ENCODE measurements at places on chromosomes 1 and 21.

- no peak for DNase-seq
These were observed 15.1 kb upstream of the CDC42BPA start for GRCh38 chr1:227333423-227333822.

DNA sequence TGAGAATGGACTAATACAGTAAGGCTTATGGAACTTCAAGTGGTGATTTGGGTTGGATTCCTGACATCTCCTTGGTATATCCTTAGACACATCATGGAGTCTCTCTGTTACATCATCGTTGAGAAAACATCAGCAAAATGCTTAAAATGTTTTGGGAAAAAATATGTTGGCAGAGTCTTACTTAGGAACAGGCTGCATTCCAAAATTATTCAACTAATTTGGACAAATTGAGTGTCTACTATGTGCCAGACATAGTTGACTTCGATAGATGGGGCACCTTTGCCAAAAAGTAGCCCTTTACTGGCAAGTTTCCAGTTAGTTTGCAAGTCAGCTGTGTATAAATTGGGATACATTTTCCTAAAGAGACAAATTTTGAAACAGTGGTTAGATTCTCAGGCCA lies 253.4 kb upstream of the ST6GALNAC5 start:
- no peak for DNase-seq

GRCh38 chr1:25821112-25821476 lies 1.3 kb downstream of the MTFR1L start:
- no peak for DNase-seq

GRCh38 chr1:186144505-186144904 lies 230.5 kb downstream of the TPR start:
- DNase-seq, result no peak

DNA sequence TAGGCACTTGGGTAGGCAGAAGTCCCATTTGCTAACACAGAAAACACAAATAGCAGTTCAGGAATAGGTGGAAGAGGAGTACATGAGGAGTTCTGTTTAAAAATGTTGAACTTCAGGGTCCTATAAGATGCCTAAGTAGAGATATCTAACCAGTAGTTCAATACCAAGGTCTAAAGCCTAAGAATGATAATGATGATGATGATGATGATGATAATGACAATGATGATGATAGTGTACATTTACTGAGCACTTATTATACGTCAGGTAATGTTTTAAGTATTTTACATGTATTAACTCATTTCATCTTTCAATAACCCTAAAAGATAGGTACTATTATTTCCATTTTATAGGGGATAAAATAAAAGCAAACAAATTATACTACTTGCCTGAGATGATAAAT lies 50.1 kb downstream of the GDAP2 start:
- DNase-seq, result no peak

DNA sequence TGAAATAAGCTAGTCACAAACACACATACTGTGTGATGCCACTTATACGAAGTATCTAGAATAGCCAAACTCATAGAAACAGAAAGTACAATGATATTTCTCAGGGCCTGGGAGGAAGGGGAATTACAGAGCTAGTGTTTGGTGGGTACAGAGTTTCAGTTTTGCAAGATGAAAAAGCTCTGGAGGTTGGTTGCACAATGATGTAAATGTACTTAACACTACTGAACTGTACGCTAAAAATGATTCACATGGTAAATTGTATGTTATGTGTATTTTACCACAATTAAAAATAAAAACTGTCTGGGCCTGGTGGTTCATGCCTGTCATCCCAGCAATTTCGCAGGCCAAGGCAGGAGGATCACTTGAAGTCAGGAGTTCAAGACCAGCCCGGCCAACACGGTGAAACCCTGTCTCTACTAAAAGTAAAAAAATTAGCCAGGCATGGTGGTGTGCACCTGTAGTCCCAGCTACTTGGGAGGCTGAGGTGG lies 15.3 kb upstream of the FHAD1 start:
- no peak for DNase-seq

- no peak for DNase-seq
These were observed 79.0 kb downstream of the EIF4G3 start for GRCh38 chr1:21097729-21098128.

DNA sequence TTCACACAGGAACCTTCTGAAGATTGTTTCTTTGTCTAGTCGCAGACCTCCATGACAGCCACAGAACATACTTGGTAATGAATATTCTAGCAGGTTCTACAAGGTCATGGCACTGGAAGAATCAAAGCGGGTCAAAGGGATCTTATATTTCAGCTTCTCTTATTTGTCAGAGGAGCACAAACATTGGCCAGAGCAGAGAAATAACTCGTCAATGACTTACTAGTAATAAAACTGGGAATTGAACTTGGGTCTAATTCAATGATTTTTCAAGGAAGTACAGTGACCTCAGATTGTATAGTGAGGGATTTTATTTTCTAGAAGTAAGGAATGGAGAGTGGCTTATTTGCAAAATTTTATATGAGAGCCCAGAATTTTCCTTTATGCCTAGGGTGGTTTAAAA lies 290.8 kb upstream of the PLXNA2 start:
- no peak for DNase-seq

- DNase-seq, result no peak
These were observed 18.8 kb upstream of the PWP2 start for GRCh38 chr21:44088401-44088780.

GRCh38 chr1:104780470-104781078 lies 1030.9 kb downstream of the AMY1C start:
- peak; percentile 17 for DNase-seq

- DNase-seq, result no peak
These were observed 37.8 kb upstream of the CD34 start for GRCh38 chr1:207948536-207949250.

DNA sequence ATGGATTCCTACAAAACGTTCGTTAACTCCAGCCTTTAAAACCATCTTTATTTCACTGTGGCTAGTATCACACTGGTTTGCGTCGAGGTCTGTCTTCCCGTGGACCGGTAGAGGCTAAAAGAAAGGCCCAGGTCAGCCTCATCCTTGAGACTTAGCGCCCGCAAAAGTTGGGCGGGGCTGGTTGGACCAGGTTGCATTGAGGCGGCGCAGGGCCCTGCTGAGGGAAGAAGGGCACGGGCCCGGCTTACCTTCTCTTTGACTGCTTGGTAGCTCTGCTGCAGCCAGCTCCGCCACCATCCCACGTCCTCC lies 455 bp downstream of the BSDC1 start:
- no peak for DNase-seq

- peak; percentile 18 for DNase-seq
These were observed 542 bp downstream of the EIF2B3 start for GRCh38 chr1:44985747-44986359.

DNA sequence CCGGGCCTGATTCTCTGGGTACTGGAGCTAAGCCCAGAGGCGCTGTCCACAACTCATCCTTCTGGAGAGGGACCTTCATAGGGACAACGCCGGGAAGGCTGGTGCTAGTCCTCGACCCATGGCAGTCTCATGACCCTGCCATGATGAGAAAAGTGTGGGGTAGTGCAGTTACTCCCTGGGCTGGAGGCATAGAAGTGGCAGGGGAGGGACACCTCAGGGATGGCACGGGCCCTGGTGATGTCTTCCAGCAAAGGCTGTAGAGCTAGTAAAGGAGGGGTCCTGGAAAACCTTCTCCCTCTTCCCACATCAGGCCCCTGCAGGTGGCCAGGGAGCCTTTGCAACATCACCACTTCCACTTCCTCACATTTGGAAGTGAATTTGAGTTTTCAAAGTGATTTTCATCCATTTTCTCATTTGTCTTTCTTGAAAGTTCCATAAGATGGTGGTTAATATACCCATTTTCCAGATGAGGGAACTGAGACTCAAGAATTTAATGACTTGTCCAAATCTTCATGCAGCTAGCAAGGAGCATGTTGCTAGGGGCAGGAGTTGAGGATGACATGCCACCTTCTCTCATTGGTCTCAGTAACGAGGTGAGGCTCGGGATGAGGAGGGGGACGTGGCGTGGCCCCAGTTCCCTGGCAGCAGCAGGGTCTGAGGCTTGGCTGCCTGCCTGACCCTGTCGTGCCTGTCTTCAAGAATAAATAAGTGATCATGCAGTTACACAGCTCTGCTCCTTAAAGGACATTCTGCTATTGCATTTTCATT lies 3.3 kb upstream of the GOLT1A start:
- no peak for DNase-seq

DNA sequence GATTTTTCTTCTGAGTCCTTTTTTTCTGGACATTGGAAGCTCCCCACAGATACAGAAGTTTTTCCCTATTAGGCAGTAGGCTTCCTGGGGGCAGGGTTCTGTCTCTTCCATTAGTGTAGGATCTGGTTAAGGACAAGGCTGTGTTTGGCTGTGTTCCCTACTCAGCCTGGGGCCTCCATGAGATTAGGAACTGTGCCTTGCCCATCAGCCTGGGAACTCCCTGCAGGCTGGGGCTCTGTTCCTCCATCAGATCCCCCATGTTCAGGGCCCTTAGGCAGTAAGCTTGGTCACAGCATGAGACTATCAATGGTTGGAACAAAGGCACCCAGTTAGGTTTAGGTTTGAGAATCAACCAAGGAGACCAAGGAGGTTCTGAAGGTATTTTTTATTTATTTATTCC lies 22.7 kb downstream of the NAV1 start:
- DNase-seq, result no peak

GRCh38 chr1:54017979-54018378 lies at the start of gene LDLRAD1:
Gene LDLRAD1 (minus strand): TSS chr1:54018186. CDS start chr1:54018112, 74 bp downstream.
- no peak for DNase-seq

DNA sequence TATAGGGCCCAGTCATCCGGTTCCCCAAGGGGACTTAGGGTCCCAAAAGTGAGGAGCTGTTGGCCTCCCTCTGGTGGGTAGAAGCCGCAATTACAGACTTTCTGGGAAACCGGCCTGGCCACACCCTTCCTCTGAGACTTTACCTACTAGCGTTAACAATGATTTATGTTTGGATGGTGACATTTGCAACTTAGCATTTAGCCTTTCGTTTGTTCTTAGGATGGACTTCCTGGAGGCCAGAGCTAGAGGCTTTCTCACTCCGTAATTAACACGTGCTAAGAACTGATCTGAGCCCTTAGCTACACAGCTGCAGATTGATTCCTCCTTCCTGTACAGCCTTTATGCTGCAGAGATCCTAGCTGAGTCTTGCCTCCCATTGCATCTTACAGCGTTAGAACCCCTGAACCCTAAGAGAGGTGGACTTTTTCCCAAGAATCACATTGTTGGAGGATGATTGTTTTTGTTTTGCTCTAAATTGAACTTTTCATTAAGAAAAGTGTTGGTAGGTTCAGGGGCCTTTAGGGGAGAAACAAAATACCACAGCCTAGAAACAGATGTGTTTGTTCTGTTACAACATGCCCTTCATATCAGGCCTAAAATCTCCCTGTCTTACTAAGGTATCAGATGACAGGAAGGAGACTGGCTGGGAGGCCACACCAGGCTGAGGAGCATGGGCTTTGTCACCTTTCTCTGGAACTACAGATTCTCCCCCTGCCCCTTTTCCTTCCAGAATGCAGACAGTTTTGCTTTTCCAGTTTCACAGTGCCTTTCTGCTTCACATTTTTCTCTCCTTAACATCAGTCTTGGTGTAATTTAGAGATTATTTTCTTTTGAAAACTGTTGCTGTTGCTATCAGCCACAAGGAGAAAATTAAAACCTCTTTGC lies 1.9 kb downstream of the S100A11 start:
- DNase-seq, result peak; percentile 57

- DNase-seq, result no peak
These were observed 119.6 kb downstream of the IER5 start for GRCh38 chr1:181208083-181208482.

DNA sequence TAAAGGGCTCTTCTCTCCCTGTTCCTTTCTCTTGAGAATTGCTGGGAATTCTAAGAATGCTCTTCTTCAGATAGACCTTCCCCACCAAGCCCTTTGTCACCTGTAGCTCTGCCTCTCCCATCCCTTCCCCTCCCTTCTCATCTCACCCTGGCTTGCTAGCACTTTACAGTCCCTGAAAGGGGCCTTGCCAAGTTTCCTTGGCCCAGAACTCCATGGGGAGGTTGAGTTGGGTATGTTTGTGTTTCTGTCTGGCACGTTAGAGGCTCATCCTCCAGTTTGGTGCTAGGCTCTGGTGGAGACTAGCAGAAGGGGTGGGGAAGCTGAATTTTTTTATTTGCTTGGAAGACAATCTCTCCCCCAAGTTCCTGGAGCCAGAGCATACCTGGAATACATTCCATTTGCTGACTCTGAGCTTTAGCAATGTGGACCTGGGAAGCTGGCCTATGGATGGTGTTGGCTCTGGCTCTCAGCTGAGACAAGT lies 4.9 kb downstream of the CGN start:
- DNase-seq, result no peak

- DNase-seq, result no peak
These were observed 38.2 kb upstream of the PIGC start for GRCh38 chr1:172482044-172482443.

DNA sequence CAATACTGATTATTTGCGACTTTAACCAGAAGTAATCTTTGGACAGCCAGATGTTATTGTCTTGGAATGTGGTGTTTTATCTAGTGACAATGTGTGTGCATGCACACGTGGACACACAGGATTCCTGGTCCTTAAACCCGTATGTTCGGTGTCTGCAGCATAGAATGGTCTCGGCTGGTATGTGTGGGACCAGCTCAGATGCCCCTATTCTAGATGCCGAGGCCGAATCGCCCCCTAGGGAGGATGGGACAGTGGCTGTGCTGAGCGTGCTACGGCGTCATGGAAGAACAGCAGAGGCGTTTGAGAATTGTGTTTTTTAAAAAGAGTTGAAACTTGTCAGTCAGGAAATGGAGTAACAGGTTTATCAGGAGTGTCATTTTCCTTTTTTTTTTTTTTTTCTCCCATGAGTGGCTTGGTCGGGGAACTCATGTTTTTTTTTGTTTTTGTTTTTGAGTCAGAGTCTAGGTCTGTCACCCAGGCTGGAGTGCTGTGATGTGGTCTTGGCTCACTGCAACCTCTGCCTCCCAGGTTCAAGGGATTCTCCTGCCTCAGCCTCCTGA lies 30.1 kb downstream of the SKI start:
- DNase-seq, result no peak

DNA sequence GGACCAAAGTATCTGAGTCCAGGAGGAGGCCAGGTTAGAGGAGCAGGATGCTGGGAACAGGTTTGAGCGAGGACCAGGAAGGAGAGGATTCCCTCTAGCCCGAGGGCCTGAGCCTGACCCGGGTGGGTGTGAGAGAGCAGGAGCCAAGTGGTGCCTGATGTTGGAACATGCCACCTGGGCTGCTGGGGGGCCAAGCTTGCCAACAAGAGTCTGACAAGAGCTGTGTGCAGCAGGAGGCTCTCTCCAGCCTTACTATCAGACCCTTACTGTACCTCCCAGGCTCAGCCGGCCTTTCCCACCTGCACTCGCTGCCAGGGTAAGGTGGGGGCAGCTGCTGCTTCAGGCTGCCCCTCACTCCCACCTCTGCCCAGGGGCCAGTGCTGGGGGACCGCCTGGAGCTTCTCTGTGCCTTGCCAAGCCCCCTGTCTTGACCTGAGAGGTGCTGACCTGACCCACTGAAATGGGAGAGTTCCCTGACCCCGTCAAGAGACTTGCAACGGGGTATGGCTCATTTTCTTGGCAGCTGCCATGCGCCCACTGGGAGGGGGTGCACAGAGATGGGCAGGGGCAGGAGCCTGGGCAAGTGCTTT lies 159.6 kb upstream of the VAMP3 start:
- no peak for DNase-seq

- DNase-seq, result no peak
These were observed 185.1 kb upstream of the CAMK1G start for GRCh38 chr1:209398313-209398991.
